ENCODE measurements at places on chromosomes 5 and 9.

DNA sequence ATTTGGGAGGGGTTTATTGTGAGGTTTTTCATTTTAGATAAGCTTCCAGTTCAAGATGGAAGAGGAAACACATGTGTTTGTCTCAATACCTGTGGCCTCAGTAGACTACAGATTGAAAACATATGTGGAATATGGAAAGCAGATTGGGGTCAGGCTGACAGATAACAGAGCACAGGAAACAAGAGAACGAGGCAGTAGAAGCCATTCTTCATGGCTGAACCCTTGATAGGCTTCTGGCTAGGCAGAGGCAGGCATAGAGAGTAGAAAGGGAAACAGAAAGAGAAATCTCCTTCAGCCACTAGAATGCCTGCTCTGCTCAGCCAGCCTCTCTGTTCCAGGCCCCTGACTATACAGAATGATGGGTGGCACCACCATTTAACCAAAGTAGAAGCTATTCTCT lies 152.5 kb downstream of the MUSK start:
- no peak for DNase-seq

DNA sequence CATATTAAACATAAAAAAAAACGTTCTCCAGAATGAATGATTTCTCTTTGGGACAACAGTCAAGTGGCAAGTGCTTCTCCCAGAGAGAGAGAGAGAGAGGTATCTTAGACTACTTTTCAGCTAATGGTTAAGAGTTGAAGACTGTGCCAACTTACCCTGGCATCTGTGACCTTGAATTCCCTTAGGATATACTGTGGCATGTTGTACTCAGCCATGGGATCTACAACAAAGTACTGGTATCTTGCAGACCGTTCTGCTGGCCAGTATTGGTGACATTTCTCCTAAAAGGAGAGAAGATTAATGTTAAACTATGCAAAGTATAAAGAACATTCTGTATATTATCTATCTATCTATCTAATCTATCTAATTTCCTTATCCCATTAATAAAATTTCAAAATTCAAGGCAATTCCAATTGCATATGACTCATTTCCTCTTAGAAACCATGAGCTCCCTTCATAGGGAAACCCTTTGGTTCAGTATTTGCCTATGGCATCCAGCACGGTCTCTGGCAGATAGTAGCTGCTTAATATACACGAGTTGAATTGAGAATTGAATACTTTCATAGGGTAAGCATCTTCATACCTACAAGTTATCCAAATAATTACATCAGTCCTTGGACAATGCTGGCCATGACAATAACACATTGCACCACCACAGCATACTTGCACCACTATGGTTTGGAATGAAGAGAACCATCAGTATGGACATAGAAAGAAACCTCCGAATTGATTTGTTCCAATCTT lies 539.4 kb upstream of the DMAC1 start:
- DNase-seq: no peak

DNA sequence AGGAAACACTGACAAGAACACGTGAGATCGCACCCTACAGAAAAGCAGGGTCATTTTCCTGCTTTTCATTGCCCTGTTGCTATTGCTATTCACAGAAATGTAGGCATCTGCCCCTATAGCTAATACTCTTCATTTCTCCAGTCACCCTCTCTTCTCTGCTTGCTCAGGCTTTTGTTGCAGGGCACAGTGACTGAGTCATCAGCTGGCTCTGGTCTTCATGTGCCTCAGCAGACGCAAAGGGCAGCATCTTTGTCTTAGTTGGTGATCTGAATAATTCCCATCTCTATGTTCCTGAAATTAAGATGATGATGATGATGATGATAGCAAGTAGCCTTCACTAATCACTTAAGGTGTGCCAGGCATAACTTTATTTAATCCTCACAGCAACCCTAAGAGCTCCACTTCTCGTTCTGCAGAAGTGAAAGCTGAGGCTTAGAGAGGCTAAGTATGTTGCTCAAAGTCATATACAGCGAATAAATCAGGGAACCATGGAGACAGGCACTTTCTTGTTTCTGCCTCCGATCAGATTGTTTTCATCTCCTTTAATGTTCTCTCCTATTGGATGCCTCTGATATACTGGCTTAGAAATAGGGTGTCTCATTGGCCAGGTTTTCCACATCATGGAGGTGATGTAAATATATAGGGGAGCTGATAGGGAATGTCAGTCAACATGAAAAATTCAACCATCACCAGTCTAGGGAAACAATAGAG lies 133.0 kb upstream of the STK32A start:
- DNase-seq: no peak

DNA sequence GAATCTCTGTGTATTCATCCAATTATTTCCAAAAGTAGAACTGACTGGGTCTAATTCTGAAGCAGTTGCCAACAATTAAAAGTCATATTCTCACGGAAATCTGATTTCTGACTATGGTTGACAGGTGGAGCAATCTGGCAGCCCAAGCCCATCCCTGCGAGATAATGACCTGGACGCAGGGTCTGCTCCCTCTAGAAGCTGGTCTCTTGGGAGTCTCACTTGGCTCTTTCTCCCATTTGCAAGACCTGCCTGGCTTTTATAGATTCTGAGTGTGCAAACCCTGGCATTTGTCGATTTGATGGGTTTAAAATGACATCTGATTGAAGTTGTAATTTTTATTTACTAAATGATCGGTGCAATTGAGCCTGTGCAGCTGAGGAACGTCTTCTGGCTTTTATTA lies 49.4 kb upstream of the NEURL1B start:
- DNase-seq: no peak

- no peak for DNase-seq
Observed at GRCh38 chr5:109956884-109957283, 267.2 kb downstream of the MAN2A1 start.

GRCh38 chr9:37949576-37949975 lies 45.6 kb upstream of the SLC25A51 start:
- no peak for DNase-seq

GRCh38 chr9:115127191-115127817 lies 9.3 kb upstream of the TNC start:
- DNase-seq: no peak
